Fibroblast of villous mesenchyme (primary cell): ENCODE measurements at places on chromosomes 4 and X. TPM values are rescaled to one million over a fixed set of nuclear protein-coding genes. Genes with fewer than 3 reads are reported as not detected.

GRCh38 chr4:148955564-148956297 lies 513.5 kb upstream of the NR3C2 start:
- no peak for DNase-seq

- DNase-seq = no peak
These were observed 31.8 kb upstream of the GJB1 start for GRCh38 chrX:71191248-71191647.

- DNase-seq = no peak
These were observed 343.1 kb upstream of the NOCT start for GRCh38 chr4:138672393-138672976.

- DNase-seq = no peak
These were observed 22.0 kb upstream of the PPARGC1A start for GRCh38 chr4:23911675-23912455.

Gene MAB21L2
- under 0.01 TPM in 2 replicates for total RNA-seq
